ENCODE measurements at places on chromosomes 4 and X.

DNA sequence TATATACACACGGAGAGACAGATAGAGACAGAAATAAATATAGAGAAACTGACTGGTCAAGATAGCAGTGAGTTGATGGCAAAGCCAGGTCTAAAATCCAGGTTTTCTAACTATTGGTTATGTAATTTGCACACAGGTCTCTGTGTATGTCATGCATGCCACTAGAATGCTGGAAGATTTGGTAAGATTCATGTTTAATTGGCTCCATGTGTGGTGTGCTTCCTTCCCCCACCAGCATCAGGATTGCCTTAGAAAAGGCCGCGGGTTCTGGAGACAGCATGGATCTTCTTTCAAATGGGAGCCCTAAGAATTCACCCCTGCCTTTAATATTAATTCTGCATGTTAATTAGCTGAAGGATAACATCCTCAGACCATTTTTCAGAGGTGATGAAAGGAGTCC, 31.3 kb downstream of the HAND2 start:
- no peak for DNase-seq

- DNase-seq: no peak
Observed at GRCh38 chr4:29390921-29391320, 1329.2 kb upstream of the PCDH7 start.

GRCh38 chrX:72340626-72341025, 34.9 kb upstream of the CITED1 start:
- DNase-seq: no peak

- DNase-seq: no peak
Observed at GRCh38 chrX:148611993-148612392, 111.6 kb downstream of the AFF2 start.

- no peak for DNase-seq
Observed at GRCh38 chr4:152690706-152691651, 11.2 kb upstream of the TMEM154 start.

GRCh38 chrX:130419263-130419662, 17.5 kb downstream of the RBMX2 start:
- DNase-seq: no peak

DNA sequence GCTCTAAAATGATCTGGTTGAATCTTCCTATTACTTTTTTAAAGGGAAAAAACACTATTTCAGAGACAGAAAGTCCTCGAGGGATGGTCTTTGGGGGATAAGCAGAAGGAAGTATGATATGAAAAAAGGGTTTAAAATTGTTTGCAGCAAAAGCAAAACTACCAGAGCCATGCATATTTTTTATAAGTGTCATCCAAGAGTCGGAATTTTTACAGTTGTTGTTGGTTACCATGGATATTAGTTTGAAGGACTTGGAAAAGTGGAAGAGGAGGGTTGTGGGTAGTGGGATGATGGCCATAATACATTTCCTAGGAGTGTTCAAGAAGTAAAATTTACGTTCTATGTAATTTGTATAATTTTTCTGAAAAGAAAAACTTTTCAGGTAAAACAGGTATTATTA, 134.4 kb downstream of the PCDH7 start:
- no peak for DNase-seq

DNA sequence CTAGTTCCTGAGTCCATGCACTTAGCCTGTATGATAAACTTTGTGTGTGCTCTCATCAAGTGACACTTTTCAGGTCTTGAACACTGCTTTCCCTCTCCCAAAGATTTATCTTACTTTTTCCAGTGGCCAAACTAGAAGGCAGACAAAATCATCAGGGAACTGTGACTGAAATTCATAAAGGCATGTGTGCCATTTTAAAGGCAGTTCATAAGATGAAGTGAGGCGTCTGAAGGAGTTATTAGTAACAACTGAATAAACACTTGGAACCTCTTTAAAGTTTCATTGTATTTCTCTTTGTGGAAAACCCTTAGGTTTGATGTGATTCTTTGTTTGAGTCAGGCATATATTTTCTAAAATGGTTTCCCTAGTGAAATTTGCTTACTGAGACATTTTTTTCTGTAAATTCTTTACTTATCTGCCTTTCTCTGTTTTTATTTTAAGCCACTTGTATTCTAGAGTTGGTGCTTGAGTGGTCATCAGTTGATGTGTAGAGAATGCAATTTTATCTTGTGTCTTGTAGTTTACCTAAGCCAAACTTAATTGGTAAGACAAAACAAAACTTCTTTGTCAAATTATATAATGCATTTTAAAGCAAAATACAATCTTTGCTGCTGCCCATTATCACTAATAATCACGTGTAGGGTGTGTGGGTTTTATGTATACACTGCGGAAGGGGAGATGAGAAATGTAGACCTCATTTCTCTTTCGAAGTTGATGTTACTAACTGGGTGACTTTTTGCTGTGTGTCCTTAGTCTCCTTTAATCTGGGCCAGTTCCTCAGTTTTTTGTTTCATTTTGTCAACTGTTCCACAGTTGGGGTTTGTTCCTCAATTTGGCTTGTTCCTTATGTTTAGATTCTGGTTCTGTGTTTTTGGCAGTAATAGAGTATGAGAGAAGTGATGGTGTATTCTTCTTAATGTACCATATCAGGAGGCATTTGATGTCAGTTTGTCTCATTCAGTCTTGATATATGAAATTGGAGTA, 56.8 kb downstream of the RBPJ start:
- no peak for DNase-seq

GRCh38 chr4:7547368-7548040, 112.8 kb upstream of the PSAPL1 start:
- no peak for DNase-seq

- DNase-seq: no peak
Observed at GRCh38 chrX:53580742-53581504, 105.6 kb downstream of the HUWE1 start.
